ENCODE measurements at places on chromosomes 13 and 19. TPM values are rescaled to one million over a fixed set of nuclear protein-coding genes. Genes with fewer than 3 reads are reported as not detected.

The CEACAM16 gene
- total RNA-seq: not detected

The MEF2B gene
- total RNA-seq: 1.6 TPM

The CCDC194 gene
- total RNA-seq: not detected

The SPRED3 gene
- 5.9 TPM for total RNA-seq

The IL11 gene
- total RNA-seq: 1.0 TPM

The ZGLP1 gene
- 7.6 TPM for total RNA-seq

The FCER2 gene
- total RNA-seq: not detected

The IL27RA gene
- 1.8 TPM for total RNA-seq

The C19orf85 gene
- not detected for total RNA-seq

The MBD3L2 gene
- not detected for total RNA-seq

The DPF1 gene
- total RNA-seq: 2.2 TPM

The FCAR gene
- not detected for total RNA-seq

The ANKRD24 gene
- total RNA-seq: 0.89 TPM

The NDUFA13 gene
- 376 TPM for total RNA-seq

The ZNF844 gene
- total RNA-seq: 12.7 TPM

The FAM83E gene
- total RNA-seq: 1.1 TPM

The CEACAM21 gene
- not detected for total RNA-seq

The ZMYM2 gene
- total RNA-seq: 77.8 TPM

Measured in osteocyte (in vitro differentiated cells).